CMK (cell line): ENCODE measurements at places on chromosomes 13 and 19.

GRCh38 chr19:1383017-1383311 lies 743 bp upstream of the NDUFS7 start:
- peak; percentile 99 for DNase-seq

- DNase-seq = peak; percentile 49
Measured at GRCh38 chr13:45119991-45120864, at the start of gene GTF2F2. TSS of gene GTF2F2 (plus strand) at chr13:45120510. CDS start at chr13:45120656, 146 bp downstream.

- DNase-seq = no peak
Measured at GRCh38 chr13:50153401-50153800, 138.2 kb downstream of the KCNRG start.

- DNase-seq = no peak
Measured at GRCh38 chr19:11451327-11451870, 16.0 kb downstream of the PRKCSH start.

DNA sequence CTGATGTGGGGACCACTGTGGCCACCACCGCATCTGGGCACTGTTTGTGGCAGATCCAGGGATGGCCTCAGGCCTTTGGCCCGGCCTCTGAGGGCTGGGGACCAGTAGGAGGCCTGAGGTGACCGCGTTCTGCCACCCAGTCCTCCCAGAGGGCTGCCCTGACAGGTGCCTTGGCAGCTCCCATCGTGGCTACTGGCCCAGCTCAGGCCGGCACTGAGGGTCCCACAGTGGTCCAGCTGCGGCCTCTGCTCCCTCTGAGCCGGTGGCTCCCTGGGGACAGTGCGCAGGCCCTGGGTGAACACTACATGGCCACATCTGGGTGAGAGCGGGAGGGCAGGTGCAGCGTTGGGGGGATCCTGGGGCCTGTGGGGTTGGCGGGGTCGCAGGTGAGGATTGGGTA lies 61.9 kb downstream of the KDM4B start:
- DNase-seq = no peak

DNA sequence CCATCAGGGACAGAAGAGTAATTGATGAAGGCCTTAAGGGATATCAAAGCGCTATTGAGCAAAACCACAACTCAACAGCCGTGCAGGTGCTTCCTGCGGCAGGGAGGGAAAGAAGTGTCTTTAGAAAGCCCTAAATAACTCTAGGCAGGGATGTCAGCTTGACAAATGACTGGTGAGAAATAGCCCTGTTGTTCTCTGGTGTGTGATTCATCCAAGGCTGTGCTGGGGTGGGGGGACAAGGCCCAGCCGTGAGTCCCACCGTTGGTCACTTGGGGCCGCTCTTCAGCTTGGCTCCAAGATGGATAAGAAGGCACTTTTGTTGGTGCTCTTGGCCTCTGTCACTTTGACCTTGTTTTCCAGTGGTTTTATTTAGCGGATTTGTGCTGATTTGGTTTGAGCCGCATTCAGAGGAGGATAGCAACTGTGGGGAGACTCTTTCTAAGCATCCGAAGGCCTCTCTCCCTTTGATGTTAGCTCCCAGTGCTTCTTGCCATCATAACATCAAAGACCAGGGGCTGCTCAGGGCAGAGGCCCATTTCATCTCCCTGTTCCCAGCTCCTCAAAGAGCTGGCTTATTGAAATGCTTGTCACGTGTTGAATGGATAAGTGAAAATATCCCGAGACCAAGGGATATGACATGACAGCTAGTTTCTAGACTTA lies 130.3 kb upstream of the SERP2 start:
- no peak for DNase-seq

GRCh38 chr19:35291916-35292315 lies at the start of gene MAG:
TSS of gene MAG (plus strand) at chr19:35292161. CDS start at chr19:35295409, 3,248 bp downstream.
- DNase-seq = no peak

GRCh38 chr19:34276614-34277013 lies 22.3 kb downstream of the GARRE1 start:
- DNase-seq = no peak

GRCh38 chr13:23844132-23844531 lies 45.1 kb downstream of the MIPEP start:
- DNase-seq = no peak

DNA sequence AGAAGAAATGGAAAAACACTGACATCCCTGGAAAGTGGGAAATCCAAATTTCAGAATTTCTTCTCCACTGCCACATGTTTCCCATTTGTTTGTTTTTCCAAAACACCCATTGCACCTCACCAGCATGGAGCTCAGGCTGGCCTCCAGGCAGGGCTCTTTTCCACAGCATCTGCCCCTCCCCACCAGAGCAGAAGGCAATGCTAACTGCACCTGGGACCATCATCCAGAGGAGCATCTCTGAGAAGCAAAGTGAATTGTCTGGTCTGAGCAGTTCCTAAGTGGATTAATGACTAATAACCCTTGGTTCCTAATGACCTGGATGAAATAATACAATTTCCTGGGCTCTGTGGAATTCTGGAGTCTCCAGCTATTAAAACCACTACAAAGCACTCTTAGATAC lies 8.8 kb upstream of the CYSLTR2 start:
- DNase-seq = no peak

DNA sequence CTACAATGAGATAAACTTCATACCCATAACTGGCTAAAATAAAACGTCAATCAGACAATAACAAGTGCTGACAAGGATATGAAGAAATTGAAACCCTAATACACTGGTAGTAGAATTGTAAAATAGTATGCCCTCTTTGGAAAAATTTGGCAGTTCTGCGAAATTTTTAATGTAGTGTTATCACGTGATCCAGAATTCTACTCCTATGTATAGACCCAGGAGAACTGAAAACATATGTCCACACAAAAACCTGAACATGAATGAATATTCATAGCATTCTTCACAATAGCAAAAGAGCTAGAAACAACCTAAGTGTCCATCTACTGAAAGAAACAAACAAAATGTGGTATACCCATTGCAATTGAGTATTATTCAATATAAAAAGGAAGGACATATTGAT lies 14.2 kb upstream of the MYO16 start:
- DNase-seq = no peak

DNA sequence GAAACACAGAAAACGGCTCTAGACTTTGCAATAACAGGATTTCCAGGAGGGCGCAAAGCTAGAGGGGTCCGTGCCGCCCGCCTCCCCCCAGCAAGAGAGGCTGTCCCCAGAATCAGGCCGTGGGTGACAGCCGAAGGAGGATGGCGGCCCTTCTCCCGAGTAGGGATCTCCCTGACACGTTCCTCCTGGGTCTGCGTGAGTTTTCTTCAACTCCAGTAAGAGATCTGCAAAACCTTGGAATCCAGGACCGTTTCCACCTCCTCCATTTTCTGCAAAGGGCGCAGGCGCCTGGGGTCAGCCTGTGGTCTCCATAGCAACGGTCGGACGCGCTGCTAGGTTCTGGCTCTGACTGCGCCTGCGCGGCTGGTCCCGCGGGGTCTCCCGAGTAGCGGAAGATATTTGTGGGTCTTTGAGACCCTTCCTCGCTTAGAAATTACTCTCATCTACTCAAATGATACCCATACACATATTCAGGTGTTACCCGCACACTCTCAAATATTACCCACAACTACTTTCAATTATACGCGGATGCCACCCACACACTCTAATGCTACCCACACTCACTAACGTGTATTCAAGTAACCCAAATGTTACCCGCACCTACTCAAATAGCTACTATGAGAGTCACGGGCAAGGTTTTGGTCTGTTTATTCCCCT lies 2.1 kb downstream of the PNMA8C start:
- no peak for DNase-seq

- no peak for DNase-seq
Measured at GRCh38 chr13:44932850-44933251, 56.4 kb downstream of the NUFIP1 start.

- no peak for DNase-seq
Measured at GRCh38 chr13:20024702-20025101, 66.2 kb downstream of the ZMYM2 start.

DNA sequence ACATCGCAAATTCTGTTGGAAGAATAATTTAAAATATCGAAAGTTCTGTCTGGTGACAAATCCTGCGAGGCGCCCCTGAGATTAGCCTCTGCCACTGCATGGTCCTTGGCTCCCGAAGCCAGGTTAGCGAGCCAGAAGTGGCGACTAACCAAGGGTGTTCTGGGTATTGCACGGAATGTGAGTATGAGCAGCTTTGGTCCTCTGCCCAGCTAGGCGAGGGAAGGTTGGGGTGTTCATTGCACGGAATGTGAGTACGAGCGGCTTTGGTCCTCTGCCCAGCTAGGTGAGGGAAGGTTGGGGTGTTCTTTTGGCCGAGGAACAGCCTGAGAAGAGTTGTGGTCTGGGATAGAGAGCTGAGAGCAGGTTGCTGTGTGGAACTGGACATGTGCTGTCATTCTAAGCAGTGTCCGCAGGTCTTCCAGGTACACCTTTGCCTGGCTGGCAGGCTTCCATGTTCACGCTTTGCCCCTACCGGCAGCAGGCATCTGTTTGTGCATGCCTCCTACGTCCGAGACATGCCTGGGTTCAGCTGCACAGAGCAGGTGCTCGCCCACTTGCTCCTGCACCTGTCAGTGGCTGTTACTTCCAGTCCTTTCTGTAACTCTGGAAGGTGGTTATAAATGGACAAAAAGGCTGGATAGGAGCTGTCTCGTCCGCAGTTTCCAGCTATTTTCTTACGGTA lies 18.3 kb upstream of the TEX29 start:
- DNase-seq = no peak

DNA sequence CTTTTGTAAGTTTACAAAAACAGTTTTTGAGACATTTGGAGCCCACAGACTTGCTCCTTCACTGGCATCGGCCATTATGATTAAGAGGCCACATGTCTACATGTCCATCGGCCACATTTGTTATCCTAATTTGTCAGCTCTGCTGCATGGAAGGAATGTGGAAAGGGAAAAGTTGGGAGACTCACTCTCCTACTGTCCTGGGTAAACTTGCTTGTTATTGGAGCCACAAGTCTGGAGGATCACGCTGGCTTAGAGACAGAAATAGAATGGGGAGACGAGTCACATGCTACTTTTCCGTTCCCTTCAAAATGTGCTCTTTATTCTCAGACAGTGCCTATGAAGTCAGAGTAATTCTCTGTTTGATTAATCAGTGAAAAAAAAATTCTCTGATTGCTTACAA lies 741.2 kb upstream of the PCDH9 start:
- DNase-seq = no peak

GRCh38 chr13:48403151-48403631 lies 9.7 kb downstream of the LPAR6 start:
- no peak for DNase-seq

DNA sequence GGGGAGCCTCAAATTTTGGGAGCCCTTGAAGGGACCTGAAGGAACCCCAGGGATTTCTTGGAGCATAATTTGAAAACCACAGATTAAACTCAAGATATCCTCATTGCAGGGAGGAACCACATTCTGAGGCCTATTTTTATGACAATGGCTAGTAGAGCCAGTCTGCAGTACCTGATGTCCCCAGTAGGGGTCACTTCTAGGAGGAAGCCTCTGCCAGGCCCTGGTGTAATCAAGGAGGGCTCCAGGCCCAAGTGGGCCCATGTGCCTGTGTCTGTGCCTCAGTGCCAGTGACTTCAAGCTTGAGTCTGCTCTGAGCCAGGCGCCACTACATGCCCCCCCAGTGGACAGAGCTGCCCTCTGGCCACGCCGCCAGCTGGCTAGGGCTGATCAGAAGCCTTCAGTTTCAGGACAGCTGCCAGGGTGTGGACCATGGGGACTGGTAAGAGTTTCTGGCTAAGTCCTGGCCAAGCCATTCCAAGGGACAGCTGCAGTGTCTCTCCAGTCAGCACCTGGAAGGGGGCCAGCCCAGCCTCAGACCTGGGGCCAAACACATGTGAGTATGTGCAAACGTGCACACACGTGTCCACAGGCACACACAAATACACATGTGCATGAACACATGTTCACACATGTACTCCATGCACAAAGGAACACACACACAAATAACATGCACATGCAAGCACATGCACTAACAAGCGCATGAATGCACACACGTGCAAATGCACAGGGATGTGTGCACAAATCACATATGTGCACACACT lies 20.5 kb upstream of the SLC7A10 start:
- no peak for DNase-seq

GRCh38 chr19:30441011-30441410 lies 68.8 kb downstream of the ZNF536 start:
- DNase-seq = no peak
